ENCODE measurements at places on chromosomes 5 and 9.

- no peak for DNase-seq
Measured at GRCh38 chr5:56840597-56840996, 25.2 kb downstream of the MAP3K1 start.

GRCh38 chr9:68470067-68470466 is 70.6 kb downstream of the TMEM252 start:
- DNase-seq, result no peak

DNA sequence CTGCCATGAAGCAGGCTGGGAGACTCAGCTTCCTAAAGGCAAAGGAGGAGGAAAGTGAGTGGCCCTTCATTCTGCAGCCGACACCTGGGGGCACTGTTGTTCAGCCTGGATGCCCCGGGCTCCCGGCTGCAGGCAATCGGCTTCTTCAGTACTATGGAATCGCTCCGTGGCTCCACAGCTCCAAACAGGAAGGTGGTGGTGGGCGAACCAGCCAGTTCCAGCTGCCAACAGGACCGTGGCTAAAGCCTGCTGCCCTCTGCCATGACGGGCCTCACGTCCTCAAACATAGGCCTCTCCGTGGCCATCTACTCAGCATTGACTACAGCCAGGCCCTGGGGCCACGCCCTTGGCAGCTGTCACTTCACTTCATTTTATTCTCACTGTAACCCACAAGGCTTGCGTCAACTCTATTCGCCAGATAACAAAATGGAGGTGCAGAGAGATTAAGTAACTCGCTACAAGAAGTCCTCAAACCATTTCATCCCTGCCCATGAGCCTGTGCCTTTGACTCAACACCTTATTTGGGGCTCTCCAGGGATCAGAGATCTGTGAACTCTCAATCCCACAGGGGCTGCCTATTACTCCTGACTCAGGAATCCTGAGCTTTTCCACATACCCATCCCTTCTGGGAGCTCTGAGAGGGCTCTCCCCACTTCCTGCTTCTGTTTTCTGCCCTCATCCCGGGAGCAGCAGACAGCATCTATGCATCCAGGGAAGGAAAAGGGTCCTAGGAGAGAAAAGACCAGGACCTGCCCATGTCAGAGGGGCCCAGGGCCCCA is 38.0 kb downstream of the PAX5 start:
- DNase-seq, result peak; percentile 48

DNA sequence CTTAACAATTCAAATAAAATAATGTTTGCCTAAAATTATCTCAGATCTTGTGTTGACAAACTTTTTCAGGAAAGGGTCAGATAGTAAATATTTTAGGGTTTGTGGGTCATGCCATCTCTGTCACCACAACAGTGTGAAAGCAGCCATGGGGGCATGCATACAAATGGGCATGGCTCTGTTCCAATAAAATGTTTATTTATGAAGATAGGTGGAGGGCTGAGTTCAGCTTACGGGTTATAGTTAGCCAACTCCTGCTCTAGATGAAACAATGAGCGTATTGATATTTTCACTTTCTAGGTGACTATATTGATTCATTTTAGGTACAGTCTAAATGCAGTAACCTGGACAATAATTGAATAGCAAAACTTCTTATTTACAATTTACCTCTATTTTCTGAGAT is 533.8 kb upstream of the CLINT1 start:
- DNase-seq, result no peak

DNA sequence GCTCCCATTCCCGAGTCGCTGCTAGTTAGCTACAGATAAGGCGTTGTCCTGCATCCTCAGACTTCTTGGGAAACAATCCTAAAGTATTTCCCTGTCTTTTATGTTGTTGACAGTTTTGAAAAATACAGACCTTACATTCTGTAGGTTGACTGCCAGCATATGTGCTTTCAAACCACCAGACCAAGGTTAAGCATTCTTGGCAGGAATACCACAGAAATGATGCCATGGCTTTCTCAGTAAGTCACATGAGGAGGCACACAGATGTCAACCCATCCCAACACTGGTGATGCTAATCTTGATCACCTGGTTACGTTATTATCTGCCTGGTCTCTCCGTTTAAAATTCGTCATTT is 871 bp downstream of the GLE1 start:
- DNase-seq, result no peak

- no peak for DNase-seq
Measured at GRCh38 chr9:75438716-75439115, 350.4 kb downstream of the OSTF1 start.

DNA sequence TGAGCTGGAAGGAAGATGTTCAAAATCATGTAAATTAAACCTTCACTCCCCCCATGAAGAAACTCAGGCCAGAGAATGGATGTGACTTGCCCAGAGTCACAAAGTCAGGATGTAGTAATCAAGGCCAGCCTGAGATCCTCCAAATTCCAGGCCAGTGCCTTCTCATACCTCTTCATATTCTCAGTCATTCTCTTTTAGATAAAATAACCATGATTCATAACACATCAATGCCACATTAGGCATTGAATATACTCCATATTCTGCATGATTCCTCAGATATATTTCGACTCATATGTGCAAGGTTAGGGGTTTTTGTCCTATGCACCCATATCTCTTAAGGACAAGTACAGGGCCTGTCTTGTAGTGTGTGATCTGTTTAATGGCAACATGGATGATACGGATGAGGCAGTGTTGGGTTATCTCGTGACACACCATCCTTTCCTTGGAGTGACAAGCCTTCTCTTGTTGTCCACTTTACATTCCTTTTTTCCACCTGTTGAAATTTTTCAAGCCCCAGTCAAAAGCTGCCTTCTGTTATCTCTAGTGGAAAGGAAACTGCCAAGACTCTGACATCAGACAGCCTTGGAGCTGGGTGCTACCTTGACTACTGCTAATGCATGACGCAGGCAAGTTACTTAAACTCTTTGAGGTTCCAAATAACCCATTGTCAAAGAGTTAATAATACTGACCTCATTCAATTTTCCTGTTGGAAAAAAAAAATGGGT is 227.5 kb upstream of the NR4A3 start:
- DNase-seq, result no peak

DNA sequence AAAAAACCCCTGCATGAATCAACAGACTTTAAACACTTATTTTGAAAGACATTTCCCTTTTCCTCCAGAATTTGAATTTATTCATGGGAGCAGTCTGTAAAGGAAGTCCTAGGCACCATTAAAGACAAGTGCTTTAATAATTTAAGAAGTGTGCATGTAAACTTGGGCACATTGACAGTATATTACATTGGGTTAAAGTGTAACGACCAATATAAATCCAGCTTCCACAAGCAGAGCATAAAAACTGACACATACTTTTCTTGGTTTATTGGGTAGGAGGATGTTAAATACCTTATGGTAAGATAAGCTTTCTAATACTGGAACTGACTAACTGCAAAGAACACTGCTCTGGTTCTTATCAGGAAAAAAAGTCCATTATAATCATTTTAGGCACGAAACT is 1.2 kb upstream of the ENTREP1 start:
- DNase-seq, result no peak

DNA sequence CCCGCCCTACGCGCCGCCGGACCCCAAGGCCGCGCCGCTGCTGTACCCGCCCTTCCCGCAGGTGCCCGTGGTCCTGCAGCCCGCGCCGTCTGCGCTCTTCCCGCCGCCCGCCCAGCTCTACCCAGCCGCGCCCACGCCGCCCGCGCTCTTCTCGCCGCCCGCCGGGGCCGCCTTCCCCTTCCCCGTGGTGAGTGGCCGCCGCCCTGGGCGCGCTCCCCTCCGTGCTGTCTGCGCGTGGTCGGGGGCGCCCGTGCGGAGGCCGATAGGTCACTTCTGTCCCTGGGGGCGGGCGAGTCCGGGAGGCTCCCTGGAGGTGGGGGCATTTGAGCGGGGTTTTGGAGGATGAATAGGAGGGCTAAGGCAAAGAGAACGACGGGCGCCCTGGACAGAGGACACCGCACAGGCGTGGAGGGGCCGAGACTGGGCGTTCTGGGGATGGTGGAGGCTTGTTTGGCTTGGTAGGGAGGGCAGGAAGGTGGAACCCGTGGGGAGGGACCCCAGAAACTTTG is 9.6 kb downstream of the PRRT1B start:
- no peak for DNase-seq
